OCI-LY7 (cell line): ENCODE measurements at places on chromosomes 3 and 15. TPM values are rescaled to one million over a fixed set of nuclear protein-coding genes. Genes with fewer than 3 reads are reported as not detected.

DNA sequence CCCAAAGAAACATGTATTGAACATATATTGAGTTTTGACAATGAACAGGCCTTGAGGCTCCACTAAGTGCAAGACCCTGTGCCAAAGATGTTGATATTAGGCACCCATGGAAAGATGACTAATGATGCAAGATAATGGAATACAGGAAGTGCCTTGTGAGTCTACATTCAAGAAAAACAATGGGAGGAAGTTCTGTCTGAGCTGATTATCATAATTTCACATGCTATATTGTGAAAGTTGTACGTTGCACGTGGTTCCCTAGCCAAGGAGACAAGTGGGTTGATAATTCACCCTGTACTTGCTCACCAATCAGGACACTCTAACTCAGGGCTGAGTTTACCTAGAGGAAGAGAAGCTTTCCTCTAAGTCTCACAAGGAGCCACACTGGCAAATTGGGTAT, 186.9 kb upstream of the STAC start:
- DNase-seq = no peak

- DNase-seq = no peak
Measured at GRCh38 chr15:88440021-88440420, 27.2 kb downstream of the MRPL46 start.

- no peak for DNase-seq
Measured at GRCh38 chr3:17055374-17056276, 170.9 kb downstream of the PLCL2 start.

DNA sequence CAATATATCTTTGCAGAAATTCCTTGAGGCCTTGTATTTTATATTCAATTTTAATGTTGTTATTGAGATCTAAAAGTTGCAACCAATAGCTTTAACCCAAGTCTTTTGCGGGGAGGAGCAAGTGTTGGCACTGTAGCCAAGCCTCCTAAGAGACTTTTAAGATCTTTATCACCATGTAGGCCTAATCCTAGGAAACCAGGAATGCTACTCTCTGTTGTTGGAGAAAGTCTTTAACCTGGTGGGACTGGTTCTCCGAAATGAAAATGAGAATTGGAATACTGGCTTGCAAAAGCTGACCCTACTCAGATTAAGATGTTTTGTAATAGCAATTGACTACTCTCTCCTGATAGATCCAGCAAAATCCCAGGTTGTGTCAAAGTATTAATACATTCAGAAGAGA, 25.8 kb downstream of the SHC4 start:
- DNase-seq = no peak

GRCh38 chr15:33013827-33014445, 180.6 kb downstream of the FMN1 start:
- DNase-seq = no peak

DNA sequence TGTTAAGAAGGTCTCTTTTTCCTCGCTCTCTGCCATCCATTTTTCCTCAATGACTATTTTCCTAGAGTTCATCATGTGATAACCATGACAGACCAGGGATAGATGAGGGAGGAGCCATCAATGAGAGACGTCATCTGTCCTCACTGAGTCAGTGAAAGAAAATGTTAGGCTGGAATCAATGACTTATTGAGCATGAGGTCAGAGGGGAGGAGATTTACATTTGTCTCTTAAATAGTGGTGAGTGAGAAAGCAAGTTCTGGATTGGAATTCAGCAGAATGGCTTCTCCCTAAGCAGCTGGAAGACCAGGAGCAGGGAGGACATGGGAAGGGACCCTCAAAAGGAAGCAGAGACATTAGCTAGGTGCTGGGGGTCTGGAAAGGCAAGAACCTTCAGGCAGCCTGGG, 28.2 kb upstream of the USP3 start:
- DNase-seq = no peak

- no peak for DNase-seq
Measured at GRCh38 chr15:66773129-66773873, 71.3 kb downstream of the SMAD6 start.

- DNase-seq = peak; percentile 13
Measured at GRCh38 chr3:33732394-33732793, 14.3 kb upstream of the CLASP2 start.

DNA sequence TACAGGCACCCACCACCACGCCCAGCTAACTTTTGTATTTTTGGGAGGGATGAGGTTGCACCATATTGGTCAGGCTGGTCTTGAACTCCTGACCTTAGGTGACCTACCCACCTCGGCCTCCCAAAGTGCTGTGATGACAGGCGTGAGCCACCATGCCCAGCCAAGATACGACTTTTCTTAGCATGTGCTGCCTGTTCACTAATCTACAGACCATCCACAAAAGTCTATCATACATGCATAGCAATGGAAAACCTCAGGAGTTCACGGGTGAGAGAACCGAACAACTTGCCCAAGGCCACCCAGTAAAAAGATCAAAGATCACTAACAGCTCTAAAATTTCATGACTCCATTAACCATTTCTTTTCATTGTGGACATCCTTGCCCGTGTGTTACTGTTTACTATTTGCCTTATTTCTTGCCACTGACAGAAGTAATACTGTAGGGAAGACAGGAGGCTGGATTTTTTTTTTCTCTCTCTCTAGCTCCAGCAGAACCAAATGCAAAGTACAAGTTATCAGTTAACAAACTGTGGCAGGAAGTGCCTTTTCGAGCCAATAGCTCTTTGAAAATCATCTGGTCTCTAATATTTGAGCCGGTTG, 92.3 kb downstream of the FOXP1 start:
- DNase-seq = no peak

GRCh38 chr3:15298504-15298903, 33.9 kb downstream of the SH3BP5 start:
- DNase-seq = no peak

- DNase-seq = no peak
Measured at GRCh38 chr15:36294359-36294758, 285.1 kb upstream of the CDIN1 start.

DNA sequence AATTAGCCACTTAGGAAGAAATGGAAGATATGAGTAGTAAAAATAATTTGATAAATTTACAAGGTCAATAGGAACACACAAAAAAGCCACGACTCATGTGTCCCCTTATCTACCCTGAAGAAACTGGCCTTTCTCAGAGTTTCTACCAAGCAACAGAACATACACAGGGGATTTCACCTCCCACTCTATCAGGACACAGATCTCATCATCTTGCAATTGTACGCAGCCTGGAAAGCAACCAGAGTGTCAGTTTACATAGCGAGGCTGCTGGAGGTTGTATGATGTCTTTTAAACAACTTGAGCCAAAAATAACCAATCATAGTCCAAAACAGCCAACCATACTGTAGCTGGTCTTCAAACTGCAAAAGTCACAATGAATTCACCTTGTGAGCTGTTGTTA, 19.7 kb upstream of the LMOD3 start:
- DNase-seq = no peak

GRCh38 chr15:89794627-89795241, 18.6 kb downstream of the MESP2 start:
- DNase-seq = no peak

GRCh38 chr3:105933871-105934270, 65.1 kb upstream of the CBLB start:
- DNase-seq = no peak

GRCh38 chr3:176734146-176734545, 463.1 kb downstream of the TBL1XR1 start:
- DNase-seq = no peak

GRCh38 chr3:15331606-15332404, 581 bp downstream of the SH3BP5 start:
- peak; percentile 52 for DNase-seq

GRCh38 chr3:28590216-28590615, 241.6 kb upstream of the AZI2 start:
- DNase-seq = no peak

DNA sequence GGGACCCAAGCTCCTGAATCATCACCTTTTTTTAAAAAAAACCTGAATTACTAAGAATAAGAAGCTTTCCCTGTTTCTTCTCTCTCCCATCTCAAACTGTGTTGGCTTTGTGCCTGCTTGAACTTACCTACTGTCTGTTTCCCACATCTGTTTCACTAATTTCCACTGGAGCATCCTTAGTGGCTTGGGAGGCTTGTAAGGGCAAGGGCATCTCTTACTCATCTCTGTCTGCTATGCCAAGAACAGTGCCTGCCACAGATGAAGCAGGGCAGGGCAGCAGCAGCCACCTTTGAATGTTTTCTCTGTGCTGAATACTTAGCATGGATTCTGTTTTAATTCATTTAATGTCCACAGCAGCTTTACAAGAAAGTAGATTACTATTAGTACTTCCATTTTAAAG, 42.3 kb downstream of the SNRK start:
- DNase-seq = no peak

GRCh38 chr15:25670025-25670554, 193.0 kb downstream of the ATP10A start:
- no peak for DNase-seq

- no peak for DNase-seq
Measured at GRCh38 chr15:34239151-34239808, 14.5 kb downstream of the EMC4 start.

GRCh38 chr15:60651734-60652141, 172.8 kb upstream of the ICE2 start:
- peak; percentile 76 for DNase-seq

GRCh38 chr15:60095711-60096110, 91.6 kb downstream of the FOXB1 start:
- no peak for DNase-seq

GRCh38 chr3:64691051-64691450, 3.3 kb upstream of the ADAMTS9 start:
- no peak for DNase-seq

KBTBD13 gene
- not detected in 2 replicates for total RNA-seq

MED12L gene
- 32.7 and 33.8 TPM in 2 replicates for total RNA-seq

IFT80 gene
- 48.9 and 49.5 TPM in 2 replicates for total RNA-seq

LINGO1 gene
- not detected in 2 replicates for total RNA-seq

DUOXA2 gene
- total RNA-seq = not detected in 2 replicates

CCDC9B gene
- 1.4 TPM in 2 replicates for total RNA-seq

GABRR3 gene
- not detected in 2 replicates for total RNA-seq

NEIL1 gene
- 99.5 and 105 TPM in 2 replicates for total RNA-seq

AGBL1 gene
- not detected in 2 replicates for total RNA-seq

CSTA gene
- 0.70 TPM in 1 of 2 replicates, not detected in the other for total RNA-seq

RPL32 gene
- total RNA-seq = 2,099 and 2,324 TPM in 2 replicates
